ENCODE measurements at places on chromosomes 3 and 15. TPM values are rescaled to one million over a fixed set of nuclear protein-coding genes. Genes with fewer than 3 reads are reported as not detected.

DNA sequence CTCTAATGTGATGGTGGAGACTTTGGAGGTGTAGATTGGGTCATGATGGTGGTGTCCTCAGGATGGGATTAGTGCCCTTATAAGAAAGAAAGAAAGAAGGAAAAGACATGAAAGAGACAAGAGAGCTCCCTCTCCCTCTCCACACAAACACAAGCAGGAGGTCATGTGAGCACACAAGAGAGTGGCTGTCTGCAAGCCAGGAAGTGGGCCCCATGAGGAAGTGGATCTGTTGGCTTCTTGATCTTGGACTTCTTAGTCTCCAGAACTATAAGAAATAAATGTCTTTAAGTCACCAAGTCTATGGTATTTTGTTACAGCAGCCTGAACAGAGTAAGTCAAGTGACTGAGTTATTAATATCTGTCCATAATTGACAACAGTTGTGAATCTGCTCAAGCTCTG lies 17.1 kb downstream of the IQCB1 start:
- DNase-seq, result no peak
- no peak overlapping the region for H3K27ac ChIP-seq
- no peak overlapping the region for H3K4me3 ChIP-seq
- peaks cover 4% of the 10 kb centered on the region for H3K36me3 ChIP-seq
- no peaks in the 10 kb centered on the region for H3K27me3 ChIP-seq

DNA sequence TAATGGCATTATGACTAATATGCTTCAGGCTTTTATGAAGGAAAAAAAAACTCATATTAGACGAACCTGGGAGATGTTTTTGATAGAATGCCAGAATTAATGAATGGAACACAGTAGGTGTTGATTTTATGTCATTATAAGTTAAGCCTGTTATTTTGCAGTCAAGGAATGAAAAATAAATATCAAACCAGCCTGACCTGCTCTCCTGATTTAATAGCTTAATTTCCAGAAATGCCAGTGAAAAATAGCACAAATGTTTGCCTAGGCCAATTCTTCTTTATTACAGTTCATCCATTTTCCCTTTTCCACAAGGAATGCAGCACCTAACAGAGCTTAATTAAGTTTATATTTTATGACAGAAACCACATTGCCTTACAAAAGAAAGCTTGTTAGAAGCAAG lies 292.0 kb downstream of the TBL1XR1 start:
- no peak overlapping the region for H3K27ac ChIP-seq
- no peaks in the 10 kb centered on the region for H3K27me3 ChIP-seq
- DNase-seq, result no peak

RASGRF1 gene
- total RNA-seq, result 1.1 TPM

- H3K27me3 ChIP-seq, result peaks cover 4% of the 10 kb centered on the region
- no peaks in the 10 kb centered on the region for H3K4me1 ChIP-seq
- no peaks in the 10 kb centered on the region for H3K36me3 ChIP-seq
These were observed 99.2 kb upstream of the VEPH1 start for GRCh38 chr3:157602424-157602823.

GRCh38 chr3:30642849-30643361 lies 36.5 kb downstream of the TGFBR2 start:
- H3K27me3 ChIP-seq, result no peaks in the 10 kb centered on the region
- no peak overlapping the region for H3K27ac ChIP-seq
- H3K4me1 ChIP-seq, result peaks cover 28% of the 10 kb centered on the region
- DNase-seq, result no peak
- no peaks in the 10 kb centered on the region for H3K36me3 ChIP-seq
- H3K4me3 ChIP-seq, result no peak overlapping the region

GRCh38 chr15:36658898-36659639 lies 79.6 kb downstream of the CDIN1 start:
- H3K27ac ChIP-seq, result no peak overlapping the region
- H3K4me3 ChIP-seq, result no peak overlapping the region
- H3K36me3 ChIP-seq, result no peaks in the 10 kb centered on the region
- H3K4me1 ChIP-seq, result no peaks in the 10 kb centered on the region

GRCh38 chr3:52110502-52110901 lies 43.7 kb downstream of the POC1A start:
- H3K4me1 ChIP-seq, result no peaks in the 10 kb centered on the region
- H3K27me3 ChIP-seq, result no peaks in the 10 kb centered on the region
- H3K36me3 ChIP-seq, result peaks cover 3% of the 10 kb centered on the region
- no peak overlapping the region for H3K4me3 ChIP-seq
- no peak overlapping the region for H3K27ac ChIP-seq

- no peak overlapping the region for H3K27ac ChIP-seq
- no peaks in the 10 kb centered on the region for H3K27me3 ChIP-seq
- H3K36me3 ChIP-seq, result no peaks in the 10 kb centered on the region
- DNase-seq, result no peak
- no peak overlapping the region for H3K4me3 ChIP-seq
These were observed 182.3 kb upstream of the NDN start for GRCh38 chr15:23869396-23869795.

MOBP gene
- 0.08 TPM for total RNA-seq

GRCh38 chr3:24004171-24004938 lies 59.3 kb downstream of the NR1D2 start:
- H3K27me3 ChIP-seq, result no peaks in the 10 kb centered on the region
- no peak overlapping the region for H3K4me3 ChIP-seq
- H3K36me3 ChIP-seq, result no peaks in the 10 kb centered on the region
- peak; percentile 26 for DNase-seq
- H3K4me1 ChIP-seq, result no peaks in the 10 kb centered on the region
- no peak overlapping the region for H3K27ac ChIP-seq

DNA sequence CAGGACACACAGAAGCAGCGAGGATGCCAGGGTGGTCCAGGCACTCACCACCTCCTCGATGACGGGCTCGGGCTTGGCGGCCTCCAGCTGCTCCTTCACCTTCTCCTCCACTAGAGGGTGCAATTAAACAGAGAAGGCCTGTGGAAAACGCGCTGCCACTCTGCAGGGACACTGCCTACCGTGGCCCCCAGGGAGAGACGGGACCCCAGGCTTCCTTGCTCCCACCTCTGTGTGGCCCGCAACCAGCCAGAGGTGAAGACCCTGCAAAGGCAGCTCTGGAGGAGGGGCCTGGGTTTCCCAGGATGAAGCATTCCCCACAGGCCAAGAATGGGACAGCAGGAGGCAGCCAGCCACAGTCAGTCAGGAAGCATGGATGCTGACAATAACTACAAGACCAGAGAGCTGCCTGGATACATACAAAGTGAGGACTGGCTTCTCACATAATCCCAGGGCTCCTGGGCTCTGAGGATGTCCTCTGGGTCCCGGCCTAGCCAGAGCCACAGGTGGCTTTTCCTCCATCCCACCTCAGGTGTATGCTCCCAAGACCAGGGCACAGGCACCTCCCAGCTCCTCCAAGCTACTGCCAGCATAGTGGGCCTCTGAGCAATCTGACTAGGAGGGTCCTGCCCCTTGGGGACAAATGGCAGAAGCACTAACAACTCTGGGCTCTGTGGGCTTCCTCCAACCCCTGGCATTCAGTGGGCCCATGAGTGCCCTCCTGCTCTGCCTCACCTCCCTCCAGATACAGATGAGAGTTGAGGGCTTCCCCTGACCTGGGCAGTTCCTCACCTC lies 46.2 kb downstream of the PTH1R start:
- peaks cover 39% of the 10 kb centered on the region for H3K4me1 ChIP-seq
- DNase-seq, result no peak
- no peak overlapping the region for H3K4me3 ChIP-seq
- peaks cover 48% of the 10 kb centered on the region for H3K36me3 ChIP-seq
- H3K27ac ChIP-seq, result no peak overlapping the region

DNA sequence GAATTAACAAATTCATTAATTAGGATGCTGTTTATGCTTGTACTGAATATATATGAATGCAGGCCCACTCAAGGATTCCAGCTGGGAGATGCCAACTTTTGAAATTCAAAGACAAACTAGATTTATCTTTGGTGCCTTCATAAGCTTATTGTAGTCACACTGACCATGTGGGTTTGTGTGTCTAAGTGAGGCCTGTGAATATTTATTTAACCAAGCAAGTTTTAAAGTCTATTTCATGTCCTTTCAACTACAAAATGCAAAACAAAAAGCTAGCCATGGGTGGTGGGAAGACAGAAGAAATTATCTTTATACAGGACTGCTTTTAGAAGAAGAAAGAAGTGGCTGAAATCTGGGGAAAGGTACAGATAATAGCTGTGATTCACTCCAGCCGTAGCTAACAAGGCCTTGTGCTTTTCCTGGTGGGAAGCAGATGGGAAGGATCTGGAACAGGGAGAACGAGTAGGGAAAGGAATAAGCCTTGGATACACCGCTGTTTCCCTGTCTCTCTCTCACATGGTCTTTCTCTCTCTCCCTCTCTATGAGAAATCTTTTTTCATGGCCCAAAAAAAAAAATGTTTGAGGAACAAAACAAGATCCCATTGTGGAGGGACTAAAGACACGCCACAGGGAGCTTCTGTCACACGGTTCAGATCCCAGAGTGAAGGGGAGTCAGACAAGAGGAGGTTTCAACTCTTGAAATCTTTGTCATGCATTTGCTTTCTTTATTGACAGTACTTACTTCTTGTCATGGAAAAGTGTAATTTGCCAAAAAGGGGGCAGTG lies 225.5 kb downstream of the RORA start:
- no peaks in the 10 kb centered on the region for H3K36me3 ChIP-seq
- DNase-seq, result no peak
- no peaks in the 10 kb centered on the region for H3K27me3 ChIP-seq
- no peak overlapping the region for H3K27ac ChIP-seq

- no peaks in the 10 kb centered on the region for H3K27me3 ChIP-seq
- no peak overlapping the region for H3K27ac ChIP-seq
- DNase-seq, result no peak
- no peak overlapping the region for H3K4me3 ChIP-seq
These were observed 14.5 kb upstream of the PLXND1 start for GRCh38 chr3:129620828-129621559.

DNA sequence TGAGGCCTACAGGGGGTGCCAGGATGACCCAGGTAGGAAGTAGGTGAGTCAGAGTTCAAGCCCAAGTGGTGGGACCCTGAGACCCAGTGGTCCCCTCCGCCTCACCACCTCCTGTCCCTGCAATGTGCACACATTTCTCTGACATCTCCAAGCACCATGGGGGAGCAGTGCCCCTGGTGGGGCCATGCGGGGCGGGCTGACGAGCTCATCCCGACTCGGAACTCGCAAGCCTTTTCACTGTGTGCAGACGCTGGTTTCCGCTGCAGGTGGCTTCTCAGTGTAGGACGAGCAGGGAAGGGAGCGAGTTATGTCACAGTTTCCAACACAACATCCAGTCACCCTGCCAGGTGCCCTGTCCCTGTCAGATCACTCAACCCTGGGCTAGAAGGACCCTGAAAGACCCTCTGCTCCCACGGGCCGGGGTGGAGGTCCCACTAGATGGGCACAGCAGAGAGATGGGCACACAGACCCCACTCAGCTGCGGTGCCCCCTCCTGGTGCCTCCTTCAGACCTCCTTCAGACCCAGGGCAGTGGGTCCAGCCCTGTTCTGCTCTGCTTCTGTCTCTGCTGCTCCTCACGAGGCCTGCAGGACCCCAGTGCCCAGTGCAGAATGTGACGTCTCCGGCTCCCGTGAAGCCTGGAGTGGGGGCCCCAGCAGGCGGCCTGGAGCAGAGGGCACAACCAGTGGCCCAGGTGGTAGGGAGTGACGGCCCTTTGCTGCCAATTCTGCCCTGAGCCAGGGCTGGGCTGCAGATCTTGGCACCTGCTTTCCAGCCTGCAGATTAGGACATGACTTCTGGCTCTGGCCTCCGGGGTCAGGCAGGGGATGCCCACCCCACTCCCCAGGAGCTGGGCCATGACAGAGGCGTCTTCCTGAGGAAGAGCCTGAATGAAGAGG lies 102.0 kb upstream of the RPL32 start:
- no peaks in the 10 kb centered on the region for H3K27me3 ChIP-seq
- no peak overlapping the region for H3K4me3 ChIP-seq
- H3K36me3 ChIP-seq, result peaks cover 19% of the 10 kb centered on the region

DNA sequence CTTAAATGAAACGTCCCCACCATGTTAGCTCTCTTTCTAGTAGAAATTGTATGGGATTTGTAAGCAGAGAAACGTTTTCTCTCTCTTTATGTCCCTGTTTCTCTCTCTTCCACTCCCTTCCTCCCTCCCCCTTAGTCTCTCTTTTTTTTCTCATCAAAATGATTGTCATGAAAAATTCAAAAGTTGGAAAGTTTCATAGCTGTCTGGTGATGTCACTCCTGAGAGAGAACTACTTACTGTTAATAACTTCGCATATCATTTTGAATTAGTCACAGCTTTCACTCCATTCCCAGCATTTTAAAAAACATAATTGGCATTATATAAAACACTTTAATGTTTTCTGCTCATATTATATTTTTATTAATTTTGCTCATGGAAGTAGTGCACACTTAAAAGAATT lies 331.1 kb downstream of the C3orf38 start:
- no peaks in the 10 kb centered on the region for H3K27me3 ChIP-seq
- no peak for DNase-seq
- no peaks in the 10 kb centered on the region for H3K36me3 ChIP-seq
- H3K4me1 ChIP-seq, result no peaks in the 10 kb centered on the region

CA12 gene
- 0.11 TPM for total RNA-seq

DNA sequence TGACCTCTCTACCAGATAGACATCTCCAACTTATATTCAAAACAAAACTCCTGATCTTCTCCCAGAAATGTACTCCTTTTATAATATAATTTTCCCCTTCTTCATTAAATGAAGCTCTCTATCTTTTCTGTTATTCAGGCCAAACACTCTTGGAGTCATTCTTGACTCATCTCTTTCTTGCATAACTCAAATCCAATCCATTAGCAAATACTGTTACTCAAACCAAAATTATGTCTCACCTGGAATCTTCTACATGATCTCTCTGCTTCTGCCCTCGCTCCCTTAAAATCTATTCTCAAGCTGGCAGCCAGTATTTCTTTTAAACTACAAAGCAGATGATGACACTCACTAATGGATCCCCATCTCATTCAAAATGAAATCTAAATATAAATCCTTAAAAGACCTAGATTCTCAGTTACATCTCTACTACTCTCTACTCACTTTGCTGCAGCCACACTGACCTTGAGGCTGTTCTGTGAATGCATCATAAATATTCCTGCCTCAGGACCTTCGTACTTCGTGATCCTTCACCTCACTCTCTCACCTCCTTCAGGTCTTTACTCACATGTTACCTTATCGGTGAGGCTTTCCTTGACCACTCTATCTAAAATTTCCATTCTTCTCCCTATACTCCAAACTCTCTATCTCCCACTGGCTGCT lies 160.9 kb downstream of the TBC1D5 start:
- DNase-seq, result no peak
- H3K27me3 ChIP-seq, result no peaks in the 10 kb centered on the region
- H3K4me1 ChIP-seq, result peaks cover 28% of the 10 kb centered on the region
- H3K4me3 ChIP-seq, result no peak overlapping the region
- no peaks in the 10 kb centered on the region for H3K36me3 ChIP-seq

DNA sequence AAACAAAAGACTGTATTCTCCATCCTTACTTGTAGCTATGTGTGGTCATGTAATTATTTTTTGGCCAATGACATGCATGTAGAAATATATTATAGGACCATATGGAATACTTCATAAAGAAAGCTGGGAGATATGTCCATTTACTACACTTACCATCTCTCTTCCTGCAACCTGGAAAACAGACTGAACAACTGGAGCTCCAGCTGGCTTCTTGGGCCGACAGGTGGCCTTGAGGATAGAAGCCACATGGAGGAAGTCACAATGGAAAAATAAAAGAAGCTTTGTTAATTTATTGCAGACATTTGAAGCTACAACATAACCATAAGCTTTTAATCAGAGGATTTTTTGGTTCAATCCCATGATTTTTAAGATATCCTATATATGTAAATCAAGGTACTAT lies 167.9 kb upstream of the CBLB start:
- H3K36me3 ChIP-seq, result no peaks in the 10 kb centered on the region
- H3K4me3 ChIP-seq, result no peak overlapping the region
- no peaks in the 10 kb centered on the region for H3K4me1 ChIP-seq
- no peak for DNase-seq
- no peak overlapping the region for H3K27ac ChIP-seq

GRCh38 chr3:54550221-54550977 lies 377.5 kb downstream of the LRTM1 start:
- no peaks in the 10 kb centered on the region for H3K4me1 ChIP-seq
- H3K27ac ChIP-seq, result no peak overlapping the region
- no peaks in the 10 kb centered on the region for H3K36me3 ChIP-seq
- DNase-seq, result no peak

Measured in GM12878 (cell line).